ENCODE measurements at places on chromosomes 4 and X.

DNA sequence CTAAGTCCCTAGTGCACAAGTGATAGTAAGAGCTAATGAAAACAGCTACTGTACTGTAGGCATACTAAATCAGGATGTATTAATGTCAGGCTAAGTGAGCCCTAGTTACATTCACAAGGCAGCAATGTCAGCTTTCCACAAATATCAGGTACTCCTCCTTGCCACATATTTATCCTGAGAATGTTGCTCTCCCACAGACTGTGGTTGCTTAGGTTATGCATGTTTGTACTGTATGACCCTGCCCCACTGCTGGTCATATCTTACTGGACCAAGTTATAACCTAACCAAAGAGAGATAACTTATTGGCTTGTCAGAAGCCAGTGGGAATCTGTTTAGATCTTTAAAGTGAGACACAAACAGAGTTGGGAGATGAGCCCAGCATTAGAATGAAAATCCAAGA lies 241.0 kb downstream of the SLC39A8 start:
- no peak for DNase-seq

GRCh38 chrX:312621-313331 lies 5.8 kb downstream of the GTPBP6 start:
- no peak for DNase-seq

DNA sequence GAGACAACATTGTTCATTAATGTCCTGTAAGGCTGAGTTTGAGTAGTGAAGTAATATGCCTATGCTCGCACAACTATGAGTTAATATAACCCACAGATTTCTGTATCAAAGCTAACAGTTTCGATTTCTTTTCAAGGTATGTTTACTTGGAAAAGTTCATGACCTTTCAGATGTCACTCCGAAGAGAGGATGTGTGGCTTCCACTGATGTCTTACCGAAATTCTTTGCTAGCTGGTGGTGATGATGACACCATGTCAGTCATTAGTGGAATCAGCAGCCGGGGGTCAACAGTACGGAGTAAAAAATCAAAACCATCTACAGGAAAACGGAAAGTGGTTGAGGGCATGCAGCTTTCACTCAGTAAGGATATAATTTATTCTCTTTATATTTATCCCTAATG lies 124.9 kb downstream of the STAG2 start:
- no peak for DNase-seq

DNA sequence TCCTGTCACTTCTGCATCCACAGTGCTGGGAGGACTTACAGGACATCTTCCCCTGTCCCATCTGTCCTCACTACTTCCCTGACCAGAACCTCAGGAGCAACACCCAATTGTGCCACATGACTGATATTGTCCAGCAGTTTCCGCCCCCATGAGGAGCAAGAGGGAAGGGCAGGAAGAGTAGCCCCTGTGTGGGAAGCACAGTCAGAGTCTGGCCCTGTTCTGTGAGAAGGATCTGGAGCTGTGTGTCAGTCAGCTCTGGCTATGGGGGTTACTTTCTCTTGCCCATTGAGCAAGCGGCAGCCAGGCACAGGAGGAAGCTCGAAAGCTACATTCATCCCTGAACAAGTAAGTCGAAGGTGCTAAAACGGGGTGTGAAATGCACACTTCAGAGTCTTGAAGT lies 14.8 kb upstream of the TRIM60 start:
- DNase-seq = peak; percentile 30

DNA sequence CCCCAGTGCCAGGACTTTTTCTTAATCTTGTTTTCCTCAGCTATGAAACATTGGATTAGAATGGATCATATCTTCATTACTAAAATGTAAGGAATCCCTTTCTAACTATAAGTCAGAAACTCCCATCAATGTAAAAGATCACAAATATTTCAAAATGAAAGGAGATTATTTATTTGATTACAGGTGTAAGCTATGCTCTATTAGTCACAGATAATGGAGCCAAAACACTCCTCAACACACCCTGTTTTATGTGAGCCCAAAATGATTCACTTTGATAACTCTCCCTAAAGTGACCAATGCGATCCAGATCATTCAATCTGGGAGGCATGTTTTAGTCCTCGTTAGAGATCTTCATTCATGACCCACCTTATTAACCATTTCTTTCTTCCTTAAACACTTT lies 566.7 kb upstream of the TENM3 start:
- no peak for DNase-seq

- DNase-seq = peak; percentile 23
Measured at GRCh38 chr4:137934911-137935310, 307.2 kb downstream of the SLC7A11 start.

- peak; percentile 35 for DNase-seq
Measured at GRCh38 chr4:89434364-89434988, 126.9 kb upstream of the GPRIN3 start.

GRCh38 chr4:6371271-6371670 lies 101.1 kb downstream of the PPP2R2C start:
- no peak for DNase-seq

- DNase-seq = no peak
Measured at GRCh38 chr4:7880683-7881082, 59.0 kb downstream of the AFAP1 start.

DNA sequence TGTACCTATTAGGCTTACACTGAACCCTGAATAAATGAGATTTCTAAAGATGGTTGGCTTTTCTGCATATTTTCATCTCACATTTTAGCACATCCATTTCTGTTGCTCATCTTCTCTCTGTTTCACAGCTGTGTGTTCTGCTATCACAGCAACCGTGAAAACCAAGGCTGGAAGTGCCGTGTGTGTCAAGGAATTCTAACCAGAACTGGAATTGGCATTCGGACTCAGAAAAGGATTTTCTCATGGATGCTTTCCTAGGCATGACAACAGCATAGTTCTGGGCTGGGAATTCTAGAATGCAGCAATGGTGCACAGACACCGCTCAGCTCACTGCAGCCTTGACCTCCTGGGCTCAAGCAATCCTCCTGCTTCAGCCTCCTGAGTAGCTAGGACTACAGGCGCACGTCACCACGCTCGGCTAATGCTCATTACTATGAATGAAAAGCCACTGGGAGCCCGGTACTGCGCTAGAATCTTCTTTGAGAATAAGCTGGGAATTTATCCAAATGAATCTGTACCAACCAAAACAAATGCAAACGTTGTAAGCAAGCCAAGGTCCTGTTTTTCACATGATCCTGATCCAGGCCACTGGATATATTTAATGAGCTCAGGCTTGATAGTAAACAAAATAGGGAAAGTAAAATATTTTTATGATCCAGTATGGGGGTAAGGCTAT lies 105.2 kb downstream of the RBM47 start:
- no peak for DNase-seq

DNA sequence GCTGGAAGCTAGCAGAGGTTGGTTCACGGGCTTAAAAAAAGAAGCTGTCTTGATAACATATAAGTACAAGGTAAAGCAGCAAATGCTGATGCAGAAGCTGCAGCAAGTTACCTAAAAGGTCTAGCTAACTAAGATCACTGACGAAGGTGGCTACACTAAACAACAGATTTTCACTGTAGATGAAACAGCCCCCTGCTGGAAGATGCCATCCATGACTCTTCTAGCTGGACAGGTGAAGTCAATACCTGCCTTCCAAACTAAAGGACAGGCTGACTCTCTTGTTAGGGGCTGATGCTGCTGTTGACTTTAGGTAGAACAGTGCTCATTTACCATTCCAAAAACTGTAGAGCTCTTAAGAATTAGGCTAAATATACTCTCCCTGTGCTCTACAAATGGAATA lies 99.5 kb downstream of the FBXW7 start:
- DNase-seq = no peak

- peak; percentile 69 for DNase-seq
Measured at GRCh38 chr4:33649015-33649414, 2595.3 kb downstream of the ARAP2 start.

DNA sequence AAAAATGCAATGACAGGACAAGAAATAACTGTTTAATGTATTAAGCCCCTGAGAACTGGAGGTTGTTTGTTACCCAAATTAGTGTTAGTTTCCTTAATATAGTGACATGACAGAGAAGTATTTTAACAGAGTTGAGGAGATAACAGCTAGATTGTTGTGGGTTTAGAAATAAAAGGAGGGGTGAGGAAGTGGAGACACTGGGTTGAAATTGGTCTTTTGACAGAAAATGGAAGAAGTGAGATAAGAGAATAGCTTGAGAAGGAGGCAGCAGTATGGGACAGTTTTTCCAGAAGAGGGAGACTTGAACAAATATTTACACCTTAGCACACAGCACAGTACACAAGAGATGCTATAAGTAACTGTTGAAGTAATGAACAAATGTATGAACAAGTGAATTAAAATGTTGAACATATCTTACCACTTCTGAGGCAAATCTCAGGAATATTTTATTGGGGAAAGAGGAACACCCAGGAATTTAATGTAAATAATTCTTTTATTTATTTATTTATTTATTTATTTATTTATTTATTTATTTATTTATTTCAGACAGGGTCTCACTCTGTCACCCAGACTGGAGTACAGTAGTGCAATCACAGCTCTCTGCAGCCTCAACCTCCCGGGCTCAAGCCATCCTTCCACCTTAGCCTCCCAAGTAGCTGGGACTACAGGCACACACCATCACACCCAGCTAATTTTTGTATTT lies 58.0 kb upstream of the EGFL6 start:
- DNase-seq = no peak

Measured in LHCN-M2 (cell line).